ENCODE measurements at places on chromosomes 1 and 21.

GRCh38 chr1:84724128-84724860 is 34.0 kb upstream of the SSX2IP start:
- no peak for DNase-seq

GRCh38 chr21:16620786-16621320 is 891.1 kb downstream of the USP25 start:
- DNase-seq = no peak

DNA sequence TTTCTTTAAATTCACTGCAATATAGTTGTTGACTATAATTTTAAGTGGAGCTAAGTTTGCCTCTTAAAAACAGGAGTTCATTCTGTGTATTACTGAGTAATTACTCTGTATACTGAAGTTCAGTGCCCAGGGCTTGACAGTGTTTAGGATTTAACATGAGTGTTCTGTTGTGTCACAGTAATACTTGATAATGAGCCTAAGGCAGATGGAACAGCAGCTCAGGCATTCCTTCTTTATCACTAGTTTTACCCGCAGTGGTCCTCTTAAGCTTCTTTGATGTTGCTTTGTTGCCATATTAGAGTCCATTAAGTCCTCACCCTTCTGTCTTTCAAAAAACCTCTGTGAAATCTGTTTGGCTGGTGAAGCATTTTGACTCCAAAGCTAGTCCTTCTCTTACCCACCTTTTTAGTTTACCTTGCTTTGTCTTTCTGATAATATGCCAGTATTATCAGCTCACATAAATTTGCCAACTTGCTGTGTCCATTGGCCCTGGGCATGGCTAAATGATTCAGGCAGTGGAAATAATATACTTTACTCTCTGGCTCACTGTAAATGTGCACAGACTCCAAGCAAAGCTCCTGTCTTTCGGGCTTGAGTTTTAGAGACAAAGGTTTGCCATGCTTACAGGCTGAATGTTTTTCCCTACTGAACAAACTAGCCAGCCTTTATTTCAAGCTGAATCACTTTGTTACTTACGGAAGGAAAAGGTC is 17.7 kb downstream of the HIPK1 start:
- no peak for DNase-seq

DNA sequence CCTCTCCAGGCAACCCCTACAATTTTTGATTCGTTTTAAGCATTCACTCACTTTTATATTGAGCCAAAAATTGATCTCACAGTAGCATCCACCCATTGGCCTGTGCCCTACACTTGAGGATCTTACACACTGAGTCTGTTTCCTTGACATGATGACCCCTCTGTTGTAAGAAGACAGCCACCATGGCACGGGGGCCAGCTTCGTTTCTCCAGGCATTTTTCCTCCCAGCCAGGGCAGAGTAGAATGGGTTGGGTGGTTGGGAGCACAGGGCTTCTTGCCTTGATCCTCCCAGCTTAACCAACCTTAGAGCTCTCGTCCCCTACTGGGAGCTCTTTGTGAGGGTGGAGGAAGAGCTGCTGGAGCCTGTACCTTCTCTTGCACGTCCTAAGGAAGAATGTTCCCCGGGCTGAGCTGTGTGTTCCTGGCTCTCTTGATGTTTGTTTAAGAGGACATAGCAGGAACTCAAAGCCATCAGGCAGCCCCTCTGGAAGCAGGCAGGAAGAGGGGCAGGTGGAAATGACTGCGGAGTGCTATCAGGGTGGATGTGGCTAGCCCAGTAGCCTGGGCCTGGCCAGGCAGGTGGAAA is 213.2 kb upstream of the TMEM51 start:
- DNase-seq = no peak

DNA sequence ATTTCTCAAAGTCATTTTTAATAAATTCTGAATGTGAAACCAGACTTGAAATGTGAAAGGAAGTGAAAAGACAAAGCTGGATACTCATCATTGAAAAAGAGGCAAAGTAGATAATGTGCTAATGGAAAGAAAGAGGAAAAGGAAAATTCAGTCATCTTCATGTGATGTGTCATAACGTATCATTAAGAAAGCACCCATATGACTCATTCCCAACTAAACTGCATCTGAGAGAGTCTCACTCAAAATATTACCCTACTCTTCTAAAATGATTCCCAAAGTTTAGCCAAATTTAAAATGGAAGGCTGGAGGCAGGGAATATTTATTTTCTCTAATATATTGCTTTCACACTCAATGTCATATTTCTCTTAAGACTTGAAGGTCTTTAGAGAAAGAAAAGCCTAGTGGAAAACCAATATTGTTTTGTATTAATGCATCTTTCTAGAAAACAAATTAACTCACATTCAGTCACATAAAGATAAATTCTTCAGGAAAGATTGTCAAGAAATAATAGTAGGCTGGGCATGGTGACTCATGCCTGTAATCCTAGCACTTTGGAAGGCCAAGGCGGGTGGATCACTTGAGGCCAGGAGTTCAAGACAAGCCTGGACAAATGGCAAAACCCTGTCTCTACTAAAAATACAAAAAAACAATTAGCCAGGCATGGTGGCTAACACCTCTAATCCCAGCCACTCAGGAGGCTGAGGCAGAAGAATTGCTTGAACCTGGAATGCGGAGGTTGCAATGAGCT is 129.9 kb downstream of the SLC30A10 start:
- DNase-seq = no peak

DNA sequence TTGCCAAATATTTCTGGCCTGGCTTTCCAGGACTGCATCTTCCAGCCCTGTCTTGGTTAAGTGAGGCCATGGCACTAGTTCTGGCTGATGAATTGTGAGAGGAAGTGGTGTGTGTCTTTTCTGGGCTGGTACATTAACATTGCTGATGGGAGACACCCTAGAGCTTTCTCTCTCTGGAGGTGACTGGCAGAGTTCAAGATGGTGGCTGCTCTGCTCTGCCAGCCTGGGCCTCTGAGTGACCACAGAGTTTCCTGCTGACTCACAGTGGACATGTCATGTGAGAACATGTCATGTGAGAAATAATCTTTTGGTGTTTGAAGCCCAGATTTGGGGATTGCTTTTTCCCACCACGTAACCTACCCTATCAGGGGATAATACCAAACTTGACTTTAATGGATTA is 218.0 kb upstream of the KIAA0040 start:
- DNase-seq = no peak

DNA sequence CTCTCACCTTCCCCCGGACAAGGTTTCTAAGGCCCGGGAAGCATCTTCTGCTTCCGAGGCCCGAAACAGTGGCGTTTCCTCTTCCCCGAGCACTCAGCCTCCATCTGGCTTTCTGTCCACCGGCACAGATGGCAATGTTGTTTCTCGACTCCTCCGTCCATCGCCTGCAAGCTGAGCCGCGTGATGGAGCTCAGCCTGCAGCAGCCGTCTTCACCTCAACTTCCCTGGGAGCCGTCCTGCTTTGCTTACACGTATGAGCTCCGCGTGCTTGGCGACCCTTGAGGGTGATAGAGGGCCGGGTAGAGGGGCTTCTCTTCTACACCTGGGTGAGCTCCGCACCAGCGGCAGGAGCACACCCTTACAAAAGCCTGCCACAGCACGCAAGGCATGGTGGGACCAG is 80.4 kb downstream of the AJAP1 start:
- no peak for DNase-seq

DNA sequence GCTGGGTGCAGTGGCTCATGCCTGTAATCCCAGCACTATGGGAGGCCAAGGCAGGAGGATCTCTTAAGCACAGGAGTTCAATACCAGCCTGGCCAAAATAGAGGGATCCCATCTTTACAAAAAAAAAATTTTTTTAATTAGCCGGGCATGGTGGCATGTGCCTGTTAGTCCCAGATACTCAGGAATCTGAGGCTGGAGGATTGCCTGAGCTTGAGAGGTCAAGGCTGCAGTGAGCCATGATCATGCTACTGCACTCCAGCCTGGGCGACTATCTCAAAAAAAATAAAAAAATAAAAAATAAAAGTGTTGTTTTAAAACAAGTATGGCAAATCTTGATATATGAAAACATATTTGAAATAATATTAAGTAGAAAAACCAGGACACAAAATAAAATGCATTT is 44.4 kb upstream of the CACHD1 start:
- DNase-seq = no peak

DNA sequence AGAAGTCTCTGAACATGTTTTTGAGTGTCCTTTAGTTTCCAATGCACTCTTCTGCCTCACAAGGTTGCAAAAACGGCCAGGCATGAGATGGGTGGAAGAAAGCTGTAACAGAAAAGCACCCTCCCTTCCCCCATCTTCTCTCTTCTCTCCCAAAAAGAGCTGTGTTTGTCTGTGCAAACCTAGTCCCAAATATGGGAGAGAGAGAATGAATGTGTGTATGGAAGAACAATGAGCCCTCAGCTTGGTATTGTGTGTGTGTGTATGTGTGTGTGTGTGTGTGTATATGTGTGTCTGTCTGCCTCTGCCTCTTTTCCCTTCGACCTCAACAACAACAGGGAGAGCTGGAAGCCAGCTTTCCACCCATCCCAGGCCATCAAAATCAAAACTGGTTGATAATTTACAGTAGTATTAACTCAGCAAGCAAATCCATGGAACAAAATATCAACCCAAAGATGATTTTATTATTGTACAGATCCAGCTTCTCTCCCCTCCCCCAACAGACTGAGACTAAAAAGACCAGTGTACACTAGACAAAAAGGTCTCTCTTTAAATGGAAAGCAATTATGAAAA is 1.8 kb downstream of the RERE start:
- peak; percentile 42 for DNase-seq

- no peak for DNase-seq
These were observed 9.2 kb downstream of the OR2G3 start for GRCh38 chr1:247614625-247615024.

- no peak for DNase-seq
These were observed 268.4 kb upstream of the NRIP1 start for GRCh38 chr21:15333136-15333710.

DNA sequence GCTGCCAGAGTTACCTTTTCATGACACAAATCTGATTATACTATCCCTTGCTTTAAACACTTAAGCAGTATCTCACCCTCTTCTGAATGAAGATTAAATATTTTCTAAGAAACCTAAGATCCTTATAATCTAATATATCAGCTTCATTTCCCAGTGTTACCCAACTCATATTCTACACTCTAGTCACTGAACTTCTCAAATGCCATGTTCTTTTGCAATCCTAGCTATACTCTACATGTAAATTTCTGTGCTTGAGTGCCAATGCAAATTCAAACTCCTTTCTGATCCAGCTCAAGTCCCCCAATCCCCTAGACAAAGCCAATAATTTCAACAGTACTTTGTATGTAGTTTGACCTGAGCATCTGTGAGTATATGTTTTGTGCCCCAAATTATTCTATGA is 293.9 kb downstream of the SDCCAG8 start:
- DNase-seq = no peak

GRCh38 chr1:32337855-32338636 is 2.0 kb upstream of the MARCKSL1 start:
- no peak for DNase-seq

DNA sequence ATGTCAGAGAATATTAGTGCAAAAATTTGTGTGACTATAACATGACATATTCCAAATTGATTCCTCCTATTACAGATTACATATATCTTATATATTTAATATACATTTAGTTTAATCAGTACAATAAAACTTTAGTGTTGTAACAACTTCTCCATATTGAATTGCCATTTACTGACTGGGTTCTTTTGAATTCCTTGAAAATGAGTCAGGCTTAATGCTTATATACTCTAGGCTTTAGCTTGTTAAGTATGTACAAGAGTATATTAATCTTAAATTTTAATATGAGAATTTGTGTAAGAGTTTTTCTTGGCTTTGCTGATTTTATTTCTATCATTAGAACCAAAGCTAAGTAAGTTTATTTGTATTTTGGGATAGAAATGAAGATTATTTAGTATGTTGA is 40.3 kb downstream of the XPR1 start:
- DNase-seq = no peak

DNA sequence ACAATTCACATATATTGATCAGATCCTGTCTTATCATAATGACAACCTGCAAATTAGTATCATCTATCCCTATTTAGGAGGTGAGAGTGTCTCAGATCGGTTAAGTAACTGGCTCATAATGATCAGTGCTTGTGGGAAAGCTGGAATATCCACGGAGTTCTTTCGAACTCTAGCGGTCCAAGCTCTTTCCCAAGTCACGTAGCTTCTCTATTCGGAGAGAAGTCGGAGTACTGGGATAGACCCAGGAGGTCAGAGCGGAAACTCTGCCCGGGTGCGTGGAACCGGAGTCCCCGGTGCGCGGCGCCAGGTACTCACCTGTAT is 339 bp downstream of the PTGS2 start:
- no peak for DNase-seq

GRCh38 chr1:34742667-34743270 is 12.1 kb upstream of the GJB5 start:
- peak; percentile 61 for DNase-seq

GRCh38 chr1:27566462-27567145 is 37.3 kb downstream of the AHDC1 start:
- no peak for DNase-seq

GRCh38 chr1:87246436-87246835 is 82.2 kb upstream of the LMO4 start:
- no peak for DNase-seq

GRCh38 chr1:58997060-58997411 is 213.2 kb upstream of the JUN start:
- DNase-seq = no peak

DNA sequence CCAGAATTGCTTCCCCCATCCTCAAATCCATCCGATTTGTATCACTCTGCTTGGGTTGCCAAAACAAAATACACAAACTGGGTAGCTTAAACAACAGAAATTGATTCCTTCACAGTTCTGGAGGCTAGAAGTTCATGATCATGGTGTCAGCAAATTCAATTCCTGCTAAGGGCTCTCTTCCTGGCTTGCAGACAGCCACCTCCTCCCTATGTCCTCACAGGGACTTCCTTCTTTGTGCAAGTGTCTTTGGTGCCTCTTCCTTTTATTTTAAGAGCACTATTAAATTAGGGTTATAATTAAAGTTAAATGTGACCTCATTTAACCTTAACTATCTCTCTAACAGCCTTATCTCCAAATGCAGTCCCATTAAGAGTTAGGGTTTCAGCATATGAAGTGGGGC is 112.8 kb downstream of the PLPP3 start:
- DNase-seq = no peak

GRCh38 chr1:53543130-53543777 is 84.1 kb downstream of the DMRTB1 start:
- no peak for DNase-seq

DNA sequence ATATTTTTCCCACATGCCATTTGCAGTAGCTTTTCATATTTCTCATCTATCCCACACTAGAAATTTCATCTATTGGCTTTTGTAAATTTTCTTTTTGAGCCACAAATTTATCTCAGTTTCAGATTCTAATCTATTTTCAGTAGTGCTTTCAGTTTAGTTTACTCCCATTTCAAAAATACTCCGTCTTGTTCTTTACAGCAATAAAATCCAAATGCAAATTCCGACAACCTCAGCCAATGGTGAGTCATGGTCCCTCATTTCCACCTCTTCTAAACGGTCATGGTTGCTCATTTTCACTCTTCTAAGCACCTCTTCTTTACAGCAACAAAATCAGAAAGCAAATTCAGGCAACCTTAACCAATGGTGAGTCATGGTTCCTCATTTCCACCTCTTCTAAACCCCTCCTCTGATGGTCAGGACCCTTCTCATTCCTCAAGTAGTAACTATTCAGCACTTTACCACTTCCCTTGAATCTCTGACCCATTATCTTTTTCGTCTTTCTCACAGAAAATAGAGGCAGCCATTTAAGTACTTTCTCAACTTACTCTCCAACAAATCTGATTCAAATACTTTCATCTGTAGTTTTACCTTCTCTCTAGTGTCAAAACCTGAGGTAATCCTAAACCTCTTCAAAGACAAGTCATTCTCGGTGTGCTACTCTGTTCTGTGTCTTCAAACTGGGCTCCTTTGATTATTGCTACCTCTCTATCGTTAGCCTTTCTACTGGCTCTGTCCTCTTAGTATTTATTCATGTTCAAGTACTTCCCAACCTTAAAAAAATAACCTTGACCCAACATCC is 34.4 kb downstream of the C21orf91 start:
- DNase-seq = no peak

Measured in spinal cord (tissue), 10 donors.